Ovary (tissue), 10 donors: ENCODE measurements at places on chromosomes 16 and 17. TPM values are rescaled to one million over a fixed set of nuclear protein-coding genes. Genes with fewer than 3 reads are reported as not detected.
A peak's percentile ranks its signal among the peaks of the same experiment; 100 is the strongest.

SLC4A1 gene
- 3.2 TPM for total RNA-seq

TEDC2 gene
- 2.0 TPM for total RNA-seq

SLC16A5 gene
- 12.6 TPM for total RNA-seq

CACNA1G gene
- total RNA-seq = 10.8 TPM

MATCAP1 gene
- 65.7 TPM for total RNA-seq

CALB2 gene
- 40.6 TPM for total RNA-seq

CCDC47 gene
- total RNA-seq = 44.3 TPM

DNA sequence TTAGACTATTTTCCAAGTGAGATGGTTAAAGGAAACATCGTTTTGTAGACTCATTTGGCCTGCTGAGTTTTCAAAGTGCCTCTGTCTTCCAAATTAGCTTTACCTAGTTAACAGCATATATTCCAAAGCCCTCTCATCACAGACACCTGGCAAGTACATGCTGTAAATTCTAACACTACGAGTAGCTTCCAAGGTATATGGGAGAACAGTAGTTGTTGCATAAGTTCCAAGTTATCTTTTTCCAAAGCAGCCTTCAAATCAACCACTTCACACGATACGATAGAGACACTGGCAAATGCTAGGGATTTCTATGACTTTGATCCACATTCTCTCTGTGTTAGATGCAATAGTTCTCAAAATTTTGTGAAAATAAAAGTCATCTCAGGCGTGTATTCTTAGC lies 299.3 kb downstream of the CNTNAP4 start:
- no peak for DNase-seq

GRCh38 chr17:68228817-68229570 lies 18.8 kb upstream of the AMZ2 start:
- no peak for DNase-seq

DNA sequence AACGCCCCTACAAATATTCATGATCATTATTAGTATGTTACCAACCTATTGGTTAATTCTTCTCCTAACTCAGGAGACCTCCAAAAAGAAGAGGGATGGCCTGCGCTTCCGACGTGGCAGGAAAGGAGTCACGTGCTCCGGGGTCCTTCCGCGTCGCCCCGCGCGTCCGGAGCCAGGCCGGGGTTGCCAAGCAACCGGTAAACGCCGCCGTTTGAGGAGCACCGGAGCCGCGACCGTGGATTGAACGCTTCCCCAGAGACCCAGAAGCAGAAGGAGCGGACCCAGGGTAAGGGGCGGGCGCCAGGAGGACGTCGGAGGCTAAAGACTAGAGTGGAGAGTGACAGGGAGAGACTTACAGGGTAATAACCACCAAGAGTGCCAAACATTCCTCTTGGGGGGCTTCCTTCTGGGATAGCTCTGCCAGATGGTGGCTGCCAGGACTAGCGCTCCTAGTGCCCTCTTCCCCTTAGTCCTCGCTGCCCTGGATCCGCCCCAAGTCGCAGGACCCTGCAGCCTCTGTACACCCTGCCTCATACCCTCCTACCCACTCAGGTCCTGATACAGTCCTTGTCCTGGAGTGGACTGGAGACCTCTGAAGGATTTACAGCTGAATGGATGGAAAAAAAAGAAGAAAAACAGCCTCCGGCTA lies at the start of gene DNAI2:
Gene DNAI2 (plus strand): TSS at position 175 of the 649 bp plus-strand sequence. CDS start 7,584 bp downstream, outside the sequence.
- DNase-seq = no peak

DNA sequence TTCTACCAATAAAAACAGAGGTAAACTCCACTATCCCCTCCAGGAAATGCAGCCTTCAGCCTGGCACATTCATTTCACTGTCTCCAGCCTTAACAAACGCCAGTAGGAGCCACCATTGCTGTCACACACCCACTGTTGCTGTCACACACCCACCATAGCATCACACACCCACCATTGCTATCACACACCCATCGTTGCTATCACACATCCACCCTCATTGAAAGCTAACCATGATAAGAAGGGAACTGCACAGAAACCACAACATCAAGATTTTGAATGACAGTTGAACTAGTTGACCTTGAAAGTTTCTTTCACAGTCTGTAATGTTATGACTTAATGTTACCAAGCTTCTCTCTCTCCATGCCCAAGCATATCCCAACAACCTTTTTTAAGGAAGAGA lies 38.1 kb downstream of the SHCBP1 start:
- no peak for DNase-seq

GRCh38 chr16:17269439-17269838 lies 201.3 kb downstream of the XYLT1 start:
- no peak for DNase-seq

GRCh38 chr16:57045694-57046381 lies 46.5 kb upstream of the CPNE2 start:
- peak; percentile 81 for DNase-seq

- no peak for DNase-seq
Measured at GRCh38 chr16:15928261-15929104, 20.9 kb upstream of the ABCC1 start.

GRCh38 chr16:14240964-14241363 lies 169.8 kb downstream of the MRTFB start:
- no peak for DNase-seq

DNA sequence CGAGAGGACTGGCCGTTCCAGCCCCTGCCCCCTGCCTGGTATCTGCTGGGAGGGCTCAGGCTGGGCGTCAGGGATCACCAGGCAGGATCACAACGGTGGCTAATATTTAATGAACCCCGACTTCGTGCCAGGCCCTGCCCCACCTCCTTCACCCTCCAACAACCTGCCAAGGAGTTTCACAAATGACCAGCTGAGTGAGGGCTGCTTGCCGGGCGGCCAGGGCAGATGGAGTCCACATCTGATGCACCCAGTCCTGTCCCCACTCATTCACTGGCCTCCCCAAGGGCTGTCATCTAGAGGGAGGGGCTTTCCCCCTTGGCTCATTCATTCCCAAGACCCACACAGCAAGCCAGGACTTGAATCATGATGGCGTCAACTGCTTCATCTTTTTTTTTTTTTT lies 17.5 kb downstream of the UBALD1 start:
- no peak for DNase-seq

- no peak for DNase-seq
Measured at GRCh38 chr16:50676684-50677225, 4.4 kb downstream of the SNX20 start.

DNA sequence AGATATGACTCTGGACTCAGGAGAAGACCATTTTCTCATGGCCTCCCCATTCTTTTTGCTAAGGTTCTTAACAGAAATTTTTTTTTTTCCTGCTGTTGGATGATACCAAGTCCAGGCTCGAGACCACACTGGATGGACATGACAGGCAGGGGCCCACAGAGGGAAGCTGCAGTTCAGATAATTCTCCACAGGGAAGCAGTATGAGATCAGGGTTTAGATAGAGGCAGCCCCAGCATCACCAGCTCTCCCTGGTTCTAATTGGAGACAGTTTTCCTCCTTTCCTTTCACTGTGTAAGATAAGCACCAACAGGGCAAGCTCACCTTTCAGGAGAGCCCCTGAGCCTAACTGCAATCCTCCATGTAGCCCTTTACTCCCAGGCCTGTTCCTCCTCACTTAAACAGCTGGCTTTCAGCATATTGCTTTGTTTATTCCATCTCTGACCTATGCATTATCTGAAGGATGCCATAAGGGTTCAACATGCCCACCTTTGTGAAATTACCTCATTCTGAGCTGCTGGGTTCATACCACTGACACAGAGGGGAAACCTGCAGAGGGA lies 108.1 kb downstream of the SNX11 start:
- no peak for DNase-seq

GRCh38 chr16:15891508-15891907 lies 3.1 kb upstream of the CEP20 start:
- no peak for DNase-seq

DNA sequence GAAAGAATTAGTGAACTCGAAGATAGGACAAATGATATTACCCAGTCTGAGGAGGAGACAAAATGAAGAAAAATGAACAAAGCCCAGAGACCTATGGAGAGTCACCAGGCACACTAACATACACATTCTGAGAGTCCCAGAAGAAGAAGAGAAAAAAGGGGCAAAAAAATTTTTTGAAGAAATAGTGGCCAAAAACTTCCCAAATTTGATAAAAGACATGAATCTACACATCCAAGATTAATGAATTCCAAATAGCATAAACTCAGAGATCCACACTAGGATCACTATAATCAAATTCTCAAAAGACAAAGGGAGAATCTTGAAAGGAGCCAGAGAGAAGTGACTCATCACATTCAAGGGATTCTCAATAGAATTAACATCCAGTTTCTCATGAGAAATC lies 3.4 kb upstream of the OR4D1 start:
- DNase-seq = no peak

- DNase-seq = no peak
Measured at GRCh38 chr16:14569213-14569612, 60.8 kb downstream of the PARN start.

GRCh38 chr16:87690911-87691685 lies 74.7 kb downstream of the KLHDC4 start:
- no peak for DNase-seq

DNA sequence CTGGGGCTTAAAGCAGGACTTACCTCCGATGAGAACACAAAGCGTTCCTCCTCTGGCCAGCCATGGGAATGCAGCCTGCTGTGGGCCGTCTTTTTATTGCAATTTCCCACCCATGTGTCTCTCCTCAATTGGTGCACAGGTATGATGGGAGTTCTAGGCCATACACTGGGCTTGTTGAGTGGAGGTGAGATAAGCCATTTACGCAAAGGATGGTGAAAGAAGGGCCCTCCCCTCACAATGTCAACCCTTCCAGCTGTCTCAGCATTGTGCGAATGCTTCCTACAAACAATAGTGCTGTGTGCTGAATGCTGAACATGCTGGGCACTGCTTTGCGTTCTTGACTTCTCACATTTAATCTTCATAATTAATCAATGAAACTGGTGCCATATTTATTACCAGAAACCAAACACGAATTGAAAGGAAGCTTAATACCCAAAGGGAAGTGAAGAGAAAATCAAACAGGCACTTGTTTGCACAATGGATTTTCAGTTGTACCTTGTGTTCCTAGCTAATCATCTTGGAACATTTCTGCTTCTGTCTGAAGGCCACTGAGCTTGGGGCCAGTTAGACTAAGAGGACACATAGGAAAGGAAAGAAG lies at the start of gene GP2:
Gene GP2 (minus strand): TSS at position 70 of the 598 bp plus-strand sequence. CDS start 1,082 bp downstream, outside the sequence.
- DNase-seq = no peak

- DNase-seq = no peak
Measured at GRCh38 chr16:55151561-55152305, 172.3 kb upstream of the IRX6 start.

- no peak for DNase-seq
Measured at GRCh38 chr17:48520631-48521079, 10.2 kb downstream of the HOXB1 start.

DNA sequence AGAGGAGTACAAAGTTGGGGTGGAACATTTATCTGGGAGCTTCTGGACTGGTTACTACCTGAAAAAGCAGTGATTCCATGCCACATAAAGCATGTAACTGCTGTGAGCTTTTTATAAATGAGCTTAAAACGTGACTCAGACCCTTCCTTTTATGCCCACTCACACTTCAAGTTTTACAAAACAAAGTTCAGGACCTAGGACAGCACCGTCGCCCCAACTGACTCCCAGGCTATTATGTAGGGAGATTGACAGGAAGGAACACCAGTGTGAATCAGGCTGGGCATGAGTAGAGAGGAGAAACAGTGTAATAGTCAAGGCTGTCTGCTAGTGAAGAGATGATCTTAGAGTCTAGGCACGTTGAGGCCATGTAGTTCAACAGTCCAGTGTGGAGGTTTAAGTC lies 91.6 kb upstream of the DNAH9 start:
- DNase-seq = no peak

- no peak for DNase-seq
Measured at GRCh38 chr17:40821536-40821935, 878 bp downstream of the KRT10 start.

GRCh38 chr16:68072038-68072695 lies 13.0 kb upstream of the NFATC3 start:
- DNase-seq = peak; percentile 61
